ENCODE measurements at places on chromosomes 1 and 21. TPM values are rescaled to one million over a fixed set of nuclear protein-coding genes. Genes with fewer than 3 reads are reported as not detected.

The CADM3 gene
- total RNA-seq: 5.2 TPM

The ASPM gene
- 2.0 TPM for total RNA-seq

The ZNF683 gene
- total RNA-seq: not detected

The E2F2 gene
- total RNA-seq: 10.6 TPM

The CXADR gene
- 136 TPM for total RNA-seq

The FAAH gene
- 182 TPM for total RNA-seq

Data from transverse colon (tissue), 4 donors.